NCI-H345 (cell line): ENCODE measurements at places on chromosomes 5 and 9.

- DNase-seq = no peak
Observed at GRCh38 chr9:121714075-121714705, 62.8 kb downstream of the DAB2IP start.

GRCh38 chr5:61019642-61020041, 74.6 kb downstream of the NDUFAF2 start:
- no peak for DNase-seq

DNA sequence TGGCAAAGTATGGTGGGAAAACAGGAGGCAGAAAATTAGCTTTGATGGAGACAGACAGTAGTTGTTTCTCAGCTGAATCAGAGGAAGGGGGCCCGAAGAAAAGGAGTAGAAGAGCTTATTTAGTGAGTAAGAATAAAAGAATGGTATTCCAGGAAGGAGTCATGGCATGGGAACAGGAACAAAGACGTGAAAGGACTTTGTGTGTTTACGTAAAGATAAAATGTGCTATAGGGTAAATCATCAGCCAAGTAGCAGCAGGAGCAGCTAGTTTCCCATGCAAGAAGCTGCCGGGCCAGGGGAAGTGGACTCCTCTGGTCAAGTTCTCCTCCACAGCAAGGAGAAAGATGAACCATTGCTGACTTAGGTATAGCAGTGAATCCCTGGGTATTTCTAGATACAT, 454.5 kb downstream of the HINT1 start:
- DNase-seq = no peak

DNA sequence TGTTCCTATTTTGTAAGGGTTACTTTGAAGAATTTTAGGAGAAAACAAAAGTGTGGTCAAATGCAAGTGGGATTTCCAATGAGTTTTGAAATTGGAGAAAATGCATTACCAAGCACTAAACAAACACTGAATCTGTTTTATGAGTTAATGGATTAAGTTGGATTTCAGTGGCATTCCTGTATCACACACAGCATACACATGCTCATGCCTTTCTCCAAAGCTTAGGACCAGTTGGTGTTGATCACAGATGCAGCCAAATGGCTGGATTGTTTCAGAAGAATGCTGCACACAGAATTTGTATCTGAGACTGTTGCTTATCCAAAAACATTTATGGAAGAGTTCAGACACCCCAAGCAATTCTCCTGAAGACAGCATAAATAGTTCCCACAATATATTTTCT, 611.1 kb downstream of the ACTL7B start:
- DNase-seq = no peak

DNA sequence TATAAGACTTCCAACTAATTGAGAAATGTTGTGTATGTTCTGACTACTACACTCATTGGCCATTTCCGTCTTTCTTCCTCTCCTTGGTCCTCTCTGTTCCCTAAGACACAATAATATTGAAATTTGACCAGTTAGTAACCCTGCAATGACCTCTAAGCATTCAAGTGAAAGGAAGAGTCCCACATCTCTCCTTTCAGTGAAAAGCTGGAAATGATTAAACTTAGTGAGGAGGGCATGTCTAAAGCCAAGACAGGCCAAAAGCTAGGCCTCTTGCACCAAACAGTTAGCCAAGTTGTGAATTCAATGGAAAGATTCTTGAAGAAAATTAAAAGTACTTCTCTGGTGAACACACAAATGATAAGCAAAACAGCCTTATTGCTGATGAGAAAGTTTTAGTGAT, 122.5 kb downstream of the PRR16 start:
- DNase-seq = no peak

GRCh38 chr9:113737517-113738271, 138.4 kb upstream of the ZNF618 start:
- peak; percentile 46 for DNase-seq

DNA sequence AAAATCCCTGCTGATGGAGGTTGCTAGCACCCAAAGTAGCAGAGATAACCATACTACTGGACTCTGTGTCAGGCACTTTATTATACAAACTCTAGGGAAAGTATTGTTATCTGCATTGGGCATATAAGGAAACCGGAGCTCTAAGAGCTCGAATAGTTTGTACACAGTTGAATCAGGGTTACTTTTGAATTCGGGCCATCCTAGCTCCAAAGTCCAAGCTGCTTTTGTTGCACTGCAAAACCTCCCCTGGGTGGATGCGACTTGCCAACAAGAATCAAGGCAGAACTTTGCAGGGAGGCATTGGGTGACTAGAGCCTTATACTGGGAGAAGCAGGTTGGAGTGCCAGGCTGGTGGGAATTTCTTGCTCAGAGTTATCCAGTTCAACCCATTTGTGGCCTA, 435.1 kb downstream of the SPATA31D1 start:
- DNase-seq = no peak

- DNase-seq = no peak
Observed at GRCh38 chr5:73444499-73445438, 3.8 kb downstream of the FOXD1 start.

DNA sequence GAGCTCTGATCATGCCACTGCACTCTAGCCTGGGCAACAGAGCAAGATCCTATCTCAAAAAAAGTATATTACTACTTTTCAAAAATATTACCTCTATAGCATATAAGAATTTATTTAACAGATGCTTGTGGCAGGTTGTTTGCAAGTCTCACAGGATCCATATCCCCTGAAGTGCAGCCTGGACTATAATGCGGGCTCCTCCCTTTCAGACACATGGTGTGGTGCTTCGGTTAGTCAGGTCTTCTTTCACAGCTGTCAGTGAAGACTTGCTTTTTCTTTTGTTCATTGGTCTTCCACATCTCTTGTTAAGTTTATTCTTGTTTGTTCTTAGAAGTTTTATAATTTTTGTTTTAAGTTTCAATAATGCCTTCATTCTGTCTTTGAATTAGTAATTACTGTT, 9.4 kb upstream of the HRCT1 start:
- DNase-seq = no peak

GRCh38 chr9:22528485-22528884, 81.9 kb downstream of the DMRTA1 start:
- no peak for DNase-seq

DNA sequence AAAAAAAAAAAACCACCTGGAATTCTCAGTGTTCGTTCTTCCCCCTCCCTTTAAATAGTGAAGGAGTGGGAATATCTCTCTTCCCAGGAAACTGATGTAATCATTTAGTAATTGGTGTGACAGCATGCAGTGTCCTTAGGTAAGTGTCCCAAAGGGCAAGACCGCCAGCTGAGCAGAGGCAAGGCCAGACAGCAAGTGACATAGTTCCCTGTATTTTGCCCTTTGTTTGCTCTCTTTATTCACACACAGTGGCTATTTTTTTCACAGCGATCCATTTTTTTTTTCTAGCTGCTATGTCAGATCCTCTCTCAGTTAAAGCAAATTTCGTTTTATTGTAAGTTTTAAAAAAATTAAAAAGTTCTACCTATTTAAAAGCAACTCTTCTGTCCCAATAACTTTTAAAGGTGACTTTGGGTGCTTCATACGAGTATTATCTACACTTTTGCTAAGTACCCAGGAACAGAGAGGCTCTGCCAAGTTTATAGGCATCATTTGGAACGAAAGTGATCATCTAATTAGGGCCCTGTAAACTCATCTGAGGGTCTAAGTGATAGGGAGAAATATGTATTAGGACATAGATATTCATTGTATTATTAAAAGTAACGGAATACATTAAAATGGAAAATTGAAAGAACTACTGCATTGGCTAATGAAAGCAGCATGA, 98.2 kb upstream of the ALDH1A1 start:
- DNase-seq = no peak

DNA sequence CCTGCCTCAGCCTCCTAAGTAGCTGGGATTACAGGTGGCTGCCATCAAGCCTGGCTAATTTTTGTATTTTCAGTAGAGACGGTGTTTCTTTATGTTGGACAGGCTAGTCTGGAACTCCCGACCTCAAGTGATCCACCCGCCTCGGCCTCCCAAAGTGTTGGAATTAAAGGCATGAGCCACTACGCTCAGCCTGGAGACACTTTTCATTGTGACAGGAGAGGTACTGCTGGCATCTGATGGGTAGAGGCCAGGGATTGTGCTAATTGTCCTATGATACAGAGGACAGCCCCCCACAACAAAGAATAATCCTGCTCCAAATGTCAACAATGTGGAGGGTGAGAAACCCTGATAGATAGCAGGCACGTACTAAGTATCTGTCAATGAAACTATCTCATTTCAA, 91.3 kb upstream of the SLC25A48 start:
- no peak for DNase-seq

GRCh38 chr5:120684749-120685415, 220.8 kb downstream of the PRR16 start:
- no peak for DNase-seq

DNA sequence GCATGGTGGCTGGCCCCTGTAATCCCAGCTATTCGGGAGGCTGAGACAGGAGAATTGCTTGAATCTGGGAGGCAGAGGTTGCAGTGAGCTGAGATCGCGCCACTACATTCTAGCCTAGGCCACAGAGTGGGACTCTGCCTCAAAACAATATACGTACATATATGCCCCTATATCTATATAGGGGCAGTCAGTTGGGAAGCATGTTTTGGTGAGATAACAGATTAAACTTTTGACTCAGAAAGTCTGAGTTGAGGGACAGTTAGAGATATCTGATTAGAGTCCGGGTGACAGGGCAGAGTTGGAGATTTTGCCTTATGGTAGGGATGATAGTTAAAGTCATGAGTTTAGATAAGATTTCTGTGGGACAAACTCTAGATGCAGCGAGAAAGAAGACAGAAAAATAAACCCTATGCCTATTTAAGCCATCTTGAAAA, 71.8 kb upstream of the ALDH1A1 start:
- DNase-seq = no peak

DNA sequence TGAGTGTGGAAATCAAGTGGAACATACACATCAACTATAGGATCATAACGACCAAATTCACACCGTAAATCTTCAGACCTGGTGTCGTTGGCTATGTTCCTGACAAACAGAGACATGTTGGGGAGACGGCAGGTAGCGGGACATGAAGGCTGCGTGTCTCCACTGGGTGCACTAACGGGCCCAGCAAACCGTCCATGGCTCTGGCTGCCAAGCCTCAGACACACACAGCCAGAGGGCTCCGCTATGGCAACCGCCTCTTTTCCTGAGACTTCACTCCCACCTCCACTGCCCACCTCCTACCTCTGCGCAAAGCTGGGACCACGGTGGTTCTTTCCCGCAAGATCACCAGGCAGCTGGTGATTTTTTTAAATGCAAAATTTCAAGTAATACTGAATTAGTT, 16.3 kb downstream of the TMEM38B start:
- DNase-seq = no peak

DNA sequence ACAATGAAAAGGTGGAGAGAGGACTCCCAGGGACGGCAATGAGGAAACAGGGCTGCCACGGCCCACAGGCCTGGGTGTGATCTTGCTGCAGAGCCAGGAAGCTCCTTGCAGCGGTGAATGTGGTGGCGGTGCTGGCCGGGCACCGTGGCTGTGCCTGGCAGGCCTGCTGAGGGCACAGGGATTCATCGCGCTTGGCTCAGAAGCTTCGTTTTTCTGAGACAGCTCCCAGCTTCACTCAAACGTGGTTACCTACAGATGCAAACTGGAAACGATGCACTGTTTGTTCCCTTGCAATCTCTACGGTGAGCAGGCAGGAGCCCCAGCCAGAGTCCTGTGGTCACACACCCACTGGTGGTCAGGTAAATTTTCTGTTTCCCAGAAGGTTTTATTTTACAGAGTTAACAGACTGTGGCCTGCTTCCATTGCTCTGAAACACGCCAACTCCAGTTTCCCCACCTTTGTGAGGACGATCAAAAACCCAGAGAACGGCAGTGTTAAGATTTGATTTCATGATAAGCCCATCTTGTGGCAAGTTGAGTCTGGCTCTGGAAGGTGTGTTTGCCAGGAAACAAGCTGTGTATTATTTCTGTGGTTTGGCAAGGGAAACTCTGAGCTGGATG, 183.9 kb downstream of the AUH start:
- DNase-seq = no peak

DNA sequence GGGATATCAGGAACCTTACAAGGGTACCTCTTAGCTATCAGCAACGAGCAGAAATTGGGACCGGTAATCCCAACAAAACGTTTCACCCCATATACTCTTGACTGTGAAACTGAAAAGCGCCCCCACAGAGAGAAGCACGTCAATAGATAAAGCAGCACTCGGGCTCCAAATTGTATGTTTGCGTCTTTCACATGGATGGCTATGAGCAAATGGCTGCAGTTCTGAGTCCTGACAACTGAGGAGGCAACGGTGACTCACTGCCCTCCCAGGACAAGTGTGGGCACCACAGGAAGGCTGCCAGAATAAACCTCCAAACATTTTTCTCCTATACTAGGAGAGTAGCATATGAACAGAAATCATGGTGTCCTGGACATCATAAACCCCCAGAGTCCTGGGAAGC, 36.6 kb downstream of the SEMA4D start:
- no peak for DNase-seq

- DNase-seq = no peak
Observed at GRCh38 chr9:123234853-123235252, 33.5 kb downstream of the STRBP start.

DNA sequence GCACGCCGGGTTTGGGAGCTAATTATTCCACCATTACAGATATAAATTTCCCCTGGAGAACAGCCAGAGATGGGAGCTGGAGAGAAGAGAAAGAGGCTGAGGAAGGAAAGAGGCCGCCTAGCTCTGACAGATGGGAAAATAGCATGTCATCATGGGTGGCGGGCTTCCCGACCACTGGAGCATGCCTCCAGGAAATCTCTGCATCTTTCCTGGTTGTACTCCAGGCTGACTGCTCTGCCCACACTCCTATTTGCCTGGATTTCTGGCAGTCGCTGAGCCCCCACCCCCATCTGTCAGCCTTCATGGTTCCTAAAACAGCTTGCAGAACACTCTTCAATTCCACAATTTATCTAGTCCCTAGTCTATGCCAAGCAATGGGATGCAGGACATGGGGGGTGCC, 14.3 kb upstream of the GABRP start:
- DNase-seq = no peak

DNA sequence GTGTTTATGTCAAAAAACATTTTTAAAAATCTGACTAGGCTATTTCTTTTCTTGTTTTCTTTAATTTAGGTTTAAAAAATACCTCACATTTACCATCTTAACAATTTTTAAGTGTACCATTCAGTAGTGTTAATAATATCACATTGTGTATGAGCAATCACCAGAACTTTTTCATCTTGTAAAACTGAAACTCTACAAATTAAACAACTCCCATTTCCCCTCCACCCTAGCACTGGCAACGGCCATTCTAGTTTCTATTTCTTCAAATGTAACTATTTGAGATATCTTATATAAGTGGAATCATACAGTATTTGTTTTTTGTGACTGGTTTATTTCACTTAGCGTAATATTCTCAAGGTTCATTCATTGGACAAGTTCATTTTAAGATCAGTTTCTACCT, 27.7 kb downstream of the PLCXD3 start:
- DNase-seq = no peak

DNA sequence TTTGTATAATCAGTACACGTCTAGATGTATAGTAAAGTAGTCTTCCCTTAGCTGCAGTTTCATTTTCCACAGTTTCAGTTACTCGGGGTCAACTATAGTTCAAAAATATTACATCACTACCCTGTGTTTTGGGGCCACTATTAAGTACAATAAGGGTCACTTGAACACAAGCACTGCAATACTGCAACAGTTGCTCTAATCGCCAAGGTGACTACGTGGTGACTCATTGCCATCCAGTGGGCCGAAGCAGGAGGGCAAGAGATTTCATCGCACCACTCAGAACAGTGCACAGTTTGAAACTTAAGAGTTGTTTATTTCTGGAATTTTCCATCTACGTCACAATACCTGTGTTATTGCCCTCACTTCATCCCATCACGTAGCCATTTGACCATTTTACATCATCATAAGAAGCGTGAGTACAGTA, at the start of gene ARL14EPL:
TSS of gene ARL14EPL (plus strand) at position 379 of the 424 bp plus-strand sequence. CDS start 18,994 bp downstream, outside the sequence.
- DNase-seq = no peak

- no peak for DNase-seq
Observed at GRCh38 chr9:136472640-136473353, 10.0 kb downstream of the SEC16A start.

- no peak for DNase-seq
Observed at GRCh38 chr9:119961774-119962424, 592.7 kb upstream of the BRINP1 start.
